Immature natural killer cell (primary cell): ENCODE measurements at places on chromosomes 5 and 9. TPM values are rescaled to one million over a fixed set of nuclear protein-coding genes. Genes with fewer than 3 reads are reported as not detected.

The ABHD17B gene
- 38.8 TPM for polyA plus RNA-seq

The GPR150 gene
- 0.94 TPM for polyA plus RNA-seq

The PCDHA5 gene
- polyA plus RNA-seq: not detected

The FGF10 gene
- not detected for polyA plus RNA-seq

The NR2F1-AS1 gene
- not detected for polyA plus RNA-seq

The SPIN1 gene
- polyA plus RNA-seq: 35.1 TPM

The BTNL3 gene
- polyA plus RNA-seq: not detected

The FAM221B gene
- polyA plus RNA-seq: not detected

The VCAN gene
- 1.6 TPM for polyA plus RNA-seq

The PCDHGC3 gene
- 1.3 TPM for polyA plus RNA-seq

The PLPPR1 gene
- polyA plus RNA-seq: not detected

The CLIC3 gene
- polyA plus RNA-seq: 762 TPM
